Stimulated activated CD4-positive, alpha-beta T cell treated with anti-CD3 and anti-CD28 coated beads, Interleukin-12 subunit alpha, Interleukin-12 subunit beta, amount 100 ng/mL, for 24 hours (primary cell): ENCODE measurements at places on chromosomes 16 and 17.

- no peak for DNase-seq
These were observed 1.8 kb downstream of the DCTPP1 start for GRCh38 chr16:30428055-30428454.

- no peak for DNase-seq
These were observed 266.1 kb downstream of the XYLT1 start for GRCh38 chr16:17204644-17205043.

DNA sequence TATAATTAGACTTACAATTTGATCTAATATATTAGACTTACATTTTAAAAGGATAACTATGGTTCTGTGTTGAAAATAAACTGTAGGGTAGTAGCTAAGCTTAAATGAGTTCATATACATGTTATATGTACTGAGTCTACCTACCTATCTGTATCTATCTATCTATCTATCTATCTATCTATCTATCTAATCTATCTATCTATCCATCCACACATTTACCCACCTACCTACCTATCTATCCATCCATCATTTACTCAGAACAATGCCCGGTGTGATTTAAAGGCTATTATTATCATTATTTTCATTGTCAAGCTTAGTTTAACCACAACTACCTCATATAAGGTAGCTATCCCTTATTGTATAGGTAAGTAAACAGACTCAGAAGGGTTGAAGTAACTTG lies 7.0 kb downstream of the KRT10 start:
- DNase-seq, result no peak

- DNase-seq, result no peak
These were observed 12.3 kb upstream of the CDRT4 start for GRCh38 chr17:15479703-15480102.

GRCh38 chr16:27436065-27436464 lies 34.1 kb downstream of the IL21R start:
- no peak for DNase-seq

- DNase-seq, result no peak
These were observed 12.4 kb downstream of the TEX14 start for GRCh38 chr17:58679263-58680037.

DNA sequence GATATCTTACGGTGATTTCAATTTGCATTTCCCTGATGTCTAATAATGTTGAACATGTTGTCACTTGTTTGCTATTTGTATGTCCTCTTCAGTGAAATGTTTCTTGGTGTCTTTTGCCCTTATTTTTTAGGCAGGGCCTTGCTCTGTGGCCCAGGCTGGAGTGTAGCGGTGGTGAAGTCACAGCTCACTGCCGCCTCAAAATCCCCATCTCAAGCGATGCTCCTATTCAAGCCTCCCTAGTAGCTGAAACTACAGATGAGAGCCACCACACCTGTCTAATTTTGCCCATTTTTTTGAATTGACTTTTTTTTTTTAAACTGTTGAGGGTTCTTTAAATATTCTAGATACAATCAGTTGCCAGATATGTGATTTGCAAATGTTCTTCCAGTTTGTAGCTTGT lies 8.3 kb downstream of the UBE2G1 start:
- DNase-seq, result no peak

DNA sequence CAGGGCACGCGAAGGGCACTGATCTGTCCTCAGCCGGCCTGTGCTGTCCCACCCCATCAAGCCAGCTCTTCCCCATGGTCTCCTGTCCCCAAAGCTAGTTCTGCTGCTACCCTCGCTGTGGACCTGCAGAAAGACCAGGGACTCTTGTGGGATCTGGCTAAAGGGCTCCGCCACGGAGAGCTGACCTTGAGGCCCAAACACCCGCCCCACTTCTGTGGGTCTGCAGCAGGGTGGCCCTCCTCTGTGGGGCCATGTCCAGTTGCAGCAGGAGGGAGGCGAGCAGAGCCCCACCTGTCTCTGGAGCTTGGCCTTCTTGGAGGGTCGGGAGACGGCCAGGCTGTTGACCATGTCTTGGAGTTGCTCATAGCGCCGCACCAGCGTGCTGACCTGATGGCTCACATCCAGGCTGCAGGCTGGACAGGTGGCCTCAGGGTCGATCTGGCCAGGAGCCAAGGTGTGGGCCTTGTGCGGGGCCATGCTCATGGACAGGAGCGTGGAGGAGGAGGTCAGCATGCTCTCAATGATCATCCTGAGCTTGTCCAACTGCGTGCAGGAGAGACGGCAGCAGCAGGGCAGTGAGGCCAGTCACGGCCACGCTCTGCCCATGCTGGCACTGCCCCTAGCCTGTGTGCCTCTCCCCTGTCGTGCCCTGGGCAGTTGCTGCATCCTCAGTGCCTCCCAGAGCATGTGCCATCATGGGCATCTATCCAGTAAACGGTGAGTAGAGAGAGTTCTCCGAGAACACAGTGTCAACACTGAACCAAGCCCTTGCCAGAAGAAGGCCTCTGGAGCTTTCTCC lies 16.6 kb downstream of the UBALD2 start:
- no peak for DNase-seq

DNA sequence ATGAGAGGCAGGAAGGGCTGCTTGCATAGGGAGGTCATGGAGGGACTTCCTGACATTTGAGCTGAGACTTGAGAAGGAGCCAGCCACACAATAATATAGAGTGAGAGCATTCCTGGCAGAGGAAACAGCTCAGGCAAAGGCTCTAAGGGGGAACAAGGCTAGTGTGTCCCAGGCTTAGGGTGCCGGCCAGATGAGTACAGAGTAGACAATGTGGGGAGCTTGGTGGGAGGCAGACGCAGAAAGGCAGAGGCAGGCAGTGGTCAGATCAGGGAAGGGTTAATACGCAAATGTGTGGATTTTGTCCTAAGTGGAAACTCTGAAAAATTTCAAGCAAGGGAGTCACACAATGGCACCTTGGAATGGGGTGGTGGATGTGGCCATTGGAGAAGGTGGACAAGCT lies 31.3 kb downstream of the CD300LB start:
- DNase-seq, result no peak

DNA sequence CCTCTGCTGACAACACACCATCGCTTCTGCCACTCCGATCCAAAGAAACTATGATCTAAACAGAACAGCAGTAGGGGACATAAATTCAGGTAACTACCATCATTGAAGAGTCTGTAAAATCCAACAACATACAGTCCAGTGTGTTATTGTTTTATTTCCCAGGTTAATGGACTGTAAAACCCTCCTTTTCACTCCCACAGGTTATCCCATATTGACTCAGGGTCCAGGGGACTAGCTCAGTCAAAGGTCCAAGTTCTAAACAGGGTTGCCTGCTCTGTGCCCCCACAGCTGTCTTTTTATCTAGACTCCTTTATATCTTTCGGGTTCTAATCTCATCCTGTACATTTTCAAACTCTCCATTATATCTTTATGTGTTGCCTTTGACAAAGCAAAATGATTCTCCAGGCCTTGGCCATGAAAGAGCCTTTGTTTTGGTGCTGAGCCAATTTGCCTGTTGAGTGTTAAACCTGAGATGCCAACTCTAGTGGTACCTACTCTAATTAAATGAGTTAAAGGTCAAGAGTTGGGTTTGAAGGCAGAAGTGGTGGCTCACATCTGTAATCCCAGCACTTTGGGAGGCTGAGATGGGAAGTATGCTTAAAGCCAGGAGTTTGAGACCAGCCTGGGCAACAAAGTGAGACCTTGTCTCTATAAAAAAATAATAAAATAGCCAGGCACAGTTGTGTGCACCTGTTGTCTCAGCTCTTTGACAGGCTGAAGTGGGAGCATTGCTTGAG lies 80.5 kb downstream of the SNX11 start:
- DNase-seq, result no peak

- no peak for DNase-seq
These were observed 10.8 kb downstream of the UNKL start for GRCh38 chr16:1403733-1404132.

GRCh38 chr16:27549464-27549745 lies 308 bp downstream of the GTF3C1 start:
- no peak for DNase-seq

- no peak for DNase-seq
These were observed 40.3 kb downstream of the MEAK7 start for GRCh38 chr16:84464116-84464515.

GRCh38 chr17:75571885-75572215 lies 15.8 kb upstream of the MYO15B start:
- DNase-seq, result no peak

DNA sequence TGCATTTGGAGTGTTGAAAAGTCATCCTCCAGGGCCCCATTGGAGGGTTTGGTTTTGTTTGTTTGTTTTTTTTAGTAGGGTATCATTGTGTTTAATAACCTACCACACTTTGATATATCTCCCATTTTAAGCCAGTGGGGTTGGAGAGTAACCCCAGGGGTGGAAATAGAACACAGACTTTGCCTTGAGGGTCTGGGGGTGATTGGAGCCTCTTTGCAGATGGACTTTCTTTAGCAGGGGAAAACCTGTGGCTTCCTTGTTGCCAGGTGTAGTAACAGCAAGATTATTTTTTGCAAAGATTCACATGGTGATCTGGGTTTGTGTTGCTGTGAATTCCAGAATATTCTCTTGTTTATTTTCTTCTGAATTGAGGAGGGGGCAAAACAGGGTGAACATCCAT lies 1.5 kb downstream of the ABCC1 start:
- no peak for DNase-seq

DNA sequence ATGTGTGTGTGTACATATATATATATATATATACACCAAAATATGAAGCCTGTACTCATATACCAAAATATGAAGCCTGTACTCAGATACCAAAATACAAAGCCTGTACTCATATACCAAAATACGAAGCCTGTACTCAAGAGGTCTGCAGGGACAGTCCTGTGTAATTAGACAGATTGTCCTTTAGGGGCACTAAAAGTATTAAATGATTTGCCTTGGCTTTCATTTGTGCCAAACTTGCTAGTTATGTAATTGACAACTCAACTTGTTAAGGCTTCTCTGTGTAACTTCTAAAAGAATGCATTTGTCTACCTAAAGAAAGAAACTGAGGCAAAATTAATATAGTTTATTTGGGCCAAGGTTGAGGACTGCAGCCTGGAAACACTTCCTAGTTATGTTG lies 30.8 kb upstream of the DHX40 start:
- no peak for DNase-seq

GRCh38 chr17:76556765-76557367 lies 17.0 kb downstream of the PRCD start:
- no peak for DNase-seq

GRCh38 chr17:58317421-58318064 lies 11.1 kb downstream of the TSPOAP1 start:
- no peak for DNase-seq

GRCh38 chr17:50175035-50175807 lies 9.4 kb downstream of the SGCA start:
- DNase-seq, result no peak

GRCh38 chr16:23587726-23588125 lies 8.4 kb downstream of the NDUFAB1 start:
- DNase-seq, result no peak

GRCh38 chr16:74745926-74746325 lies 28.7 kb downstream of the FA2H start:
- DNase-seq, result no peak

- peak; percentile 32 for DNase-seq
These were observed 10.3 kb downstream of the HIC1 start for GRCh38 chr17:2064980-2065785.

DNA sequence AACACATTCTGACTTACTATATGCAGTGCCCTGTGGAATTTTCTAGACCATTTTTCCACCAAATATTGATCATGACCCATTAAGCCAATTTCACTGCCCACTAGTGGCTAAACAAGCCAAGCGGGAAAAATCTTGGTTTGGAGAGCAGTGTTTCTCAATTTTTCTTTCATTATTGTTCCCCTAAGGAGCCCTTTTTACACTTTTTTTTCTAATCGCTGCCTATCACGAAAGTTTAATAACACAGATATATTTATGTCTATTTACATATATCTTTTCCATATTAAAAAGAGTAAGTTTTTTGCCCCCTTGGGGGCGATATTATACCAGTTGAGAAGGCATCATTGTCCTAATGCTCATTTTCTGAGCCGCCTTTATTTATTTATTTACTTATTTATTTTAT lies 10.8 kb upstream of the TLCD3B start:
- no peak for DNase-seq

DNA sequence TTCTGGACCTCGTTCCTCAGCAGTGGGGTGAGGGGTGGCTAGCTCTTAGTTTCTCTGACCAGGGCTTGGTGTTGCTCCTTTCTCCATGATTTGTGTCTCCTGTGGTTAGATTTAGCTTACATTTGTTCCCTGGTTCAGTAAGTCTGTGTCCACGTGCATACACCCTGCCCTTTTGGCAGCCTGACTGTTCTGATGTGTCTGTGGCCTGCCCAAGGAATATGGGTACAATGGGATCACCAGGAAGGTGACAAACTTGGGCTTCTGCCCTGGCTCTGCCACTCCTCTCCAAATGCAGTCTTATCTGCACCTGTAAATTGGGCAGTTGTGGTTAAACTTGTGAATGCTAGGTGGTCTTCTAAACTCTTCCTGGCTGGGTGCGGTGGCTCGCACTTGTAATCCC lies 17.5 kb downstream of the ALKBH5 start:
- DNase-seq, result no peak

GRCh38 chr17:28133562-28133970 lies 91.1 kb downstream of the NLK start:
- no peak for DNase-seq

DNA sequence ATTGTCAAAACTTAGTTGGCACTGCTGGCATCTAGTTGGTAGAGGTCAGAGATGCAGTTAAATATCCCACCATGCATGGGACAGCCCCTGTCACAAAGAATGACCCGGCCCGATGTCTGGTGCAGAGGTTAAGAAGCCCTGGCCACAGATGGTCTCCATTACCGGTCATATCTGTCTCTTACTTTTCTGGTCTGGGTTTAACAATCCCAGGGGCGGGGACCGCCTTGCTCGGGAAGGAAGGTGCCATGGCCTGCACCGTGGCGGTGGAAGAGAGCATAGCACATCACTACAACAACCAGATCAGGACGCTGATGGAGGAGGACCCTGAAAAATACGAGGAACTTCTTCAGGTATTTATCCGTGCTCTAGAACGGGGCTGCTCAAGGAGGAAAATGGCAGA lies 8.1 kb downstream of the COQ7 start:
- DNase-seq, result no peak

- DNase-seq, result no peak
These were observed 143.4 kb downstream of the MSI2 start for GRCh38 chr17:57399690-57400089.

GRCh38 chr16:19411298-19411697 lies 6.4 kb upstream of the TMC5 start:
- no peak for DNase-seq

DNA sequence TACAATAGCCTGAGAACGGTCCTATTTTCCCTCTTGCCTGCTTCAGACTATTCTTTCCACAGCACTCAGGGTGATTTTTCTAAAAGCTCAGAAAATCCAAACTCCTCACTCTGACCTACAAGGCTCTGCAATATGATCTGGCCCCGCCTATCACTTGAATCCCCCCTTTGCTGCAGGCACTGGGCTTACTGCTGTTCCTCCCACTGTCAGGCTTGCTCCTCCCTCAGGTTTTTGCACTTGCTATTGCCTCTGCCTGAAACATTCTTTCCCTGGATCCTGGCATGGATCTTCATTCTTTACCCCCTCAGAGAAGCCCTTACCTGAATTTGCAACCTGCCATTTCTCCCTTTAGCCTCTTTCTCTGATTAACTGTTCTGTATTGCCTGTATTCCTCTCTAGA lies 52.3 kb downstream of the RPGRIP1L start:
- DNase-seq, result no peak

GRCh38 chr17:34892461-34893249 lies 68.6 kb downstream of the CCT6B start:
- no peak for DNase-seq
